ENCODE measurements at places on chromosomes 2 and 18. TPM values are rescaled to one million over a fixed set of nuclear protein-coding genes. Genes with fewer than 3 reads are reported as not detected.

The GCA gene
- total RNA-seq = 1.8 TPM

The HES6 gene
- total RNA-seq = 1.1 TPM

The FBLN7 gene
- 1.8 TPM for total RNA-seq

The CNDP1 gene
- total RNA-seq = not detected

The CCNYL1 gene
- 5.9 TPM for total RNA-seq

The CIB4 gene
- total RNA-seq = not detected

The TCF7L1 gene
- total RNA-seq = 2.2 TPM

The PAIP2B gene
- 0.37 TPM for total RNA-seq

The REG3G gene
- total RNA-seq = not detected

The POMC gene
- total RNA-seq = 0.73 TPM

The PROKR1 gene
- total RNA-seq = not detected

The TMEFF2 gene
- 3.7 TPM for total RNA-seq

The TTC32 gene
- total RNA-seq = 7.8 TPM

The TWSG1 gene
- total RNA-seq = 63.9 TPM

The C2orf80 gene
- total RNA-seq = not detected

The CLHC1 gene
- 8.6 TPM for total RNA-seq

The UGT1A3 gene
- total RNA-seq = not detected

The SPC25 gene
- 5.1 TPM for total RNA-seq

The SLC23A3 gene
- 0.73 TPM for total RNA-seq

The MYO5B gene
- total RNA-seq = under 0.01 TPM

The ACKR3 gene
- total RNA-seq = 1.2 TPM

The PCARE gene
- not detected for total RNA-seq

The CHRNG gene
- not detected for total RNA-seq

The DNAJC5G gene
- total RNA-seq = not detected

The NCKAP5 gene
- 0.37 TPM for total RNA-seq

The TBR1 gene
- under 0.01 TPM for total RNA-seq

The SLC38A11 gene
- not detected for total RNA-seq

The AKAIN1 gene
- total RNA-seq = not detected

The AQP4 gene
- not detected for total RNA-seq

The SALL3 gene
- total RNA-seq = not detected

The STEAP3 gene
- total RNA-seq = 90.5 TPM

The CD226 gene
- total RNA-seq = 0.59 TPM

The ZBTB7C gene
- total RNA-seq = under 0.01 TPM

The IL18RAP gene
- total RNA-seq = not detected

The IL1A gene
- total RNA-seq = not detected

The CPLX4 gene
- not detected for total RNA-seq
